SJCRH30 (cell line): ENCODE measurements at places on chromosomes 12 and 14. TPM values are rescaled to one million over a fixed set of nuclear protein-coding genes. Genes with fewer than 3 reads are reported as not detected.

GRCh38 chr12:1984759-1985158 is 19.5 kb downstream of the DCP1B start:
- H3K27me3 ChIP-seq = no peaks in the 10 kb centered on the region
- H3K4me1 ChIP-seq = no peaks in the 10 kb centered on the region
- H3K4me3 ChIP-seq = no peak overlapping the region
- no peak overlapping the region for H3K27ac ChIP-seq

GRCh38 chr14:94571950-94572349 is 9.3 kb upstream of the SERPINA5 start:
- H3K4me3 ChIP-seq = no peak overlapping the region
- H3K27me3 ChIP-seq = no peaks in the 10 kb centered on the region
- H3K27ac ChIP-seq = no peak overlapping the region
- DNase-seq = no peak
- no peaks in the 10 kb centered on the region for H3K36me3 ChIP-seq
- H3K4me1 ChIP-seq = no peaks in the 10 kb centered on the region

GRCh38 chr12:2300168-2300567 is 247.4 kb downstream of the CACNA1C start:
- H3K27ac ChIP-seq = no peak overlapping the region
- H3K36me3 ChIP-seq = no peaks in the 10 kb centered on the region
- peaks cover 45% of the 10 kb centered on the region; the same call in 1 of the 2 replicates for H3K27me3 ChIP-seq
- no peak for DNase-seq

- 0 out of 2 replicates have a peak, but pooled peaks cover 4% of the 10 kb centered on the region for H3K36me3 ChIP-seq
- no peak overlapping the region for H3K4me3 ChIP-seq
- no peak for DNase-seq
- no peaks in the 10 kb centered on the region for H3K4me1 ChIP-seq
Observed at GRCh38 chr12:11016937-11017336, 5.5 kb downstream of the TAS2R19 start.

- H3K36me3 ChIP-seq = no peaks in the 10 kb centered on the region
- H3K27me3 ChIP-seq = no peaks in the 10 kb centered on the region
- H3K4me3 ChIP-seq = no peak overlapping the region
- no peak overlapping the region for H3K27ac ChIP-seq
- 0 out of 2 replicates have a peak, but pooled peaks cover 2% of the 10 kb centered on the region for H3K4me1 ChIP-seq
- peak; percentile 15 for DNase-seq
Observed at GRCh38 chr12:71746974-71747611, 7.6 kb upstream of the RAB21 start.

- peak overlapping the region; percentile 35; the same call in 1 of the 2 replicates for H3K27ac ChIP-seq
- H3K4me1 ChIP-seq = peaks cover 32% of the 10 kb centered on the region
- no peaks in the 10 kb centered on the region for H3K36me3 ChIP-seq
- no peaks in the 10 kb centered on the region for H3K27me3 ChIP-seq
Observed at GRCh38 chr12:54042970-54043853, 10.4 kb downstream of the HOXC5 start.

GRCh38 chr12:121738340-121738858 is 25.8 kb downstream of the TMEM120B start:
- peaks cover 11% of the 10 kb centered on the region for H3K36me3 ChIP-seq
- no peaks in the 10 kb centered on the region for H3K27me3 ChIP-seq
- no peak overlapping the region for H3K4me3 ChIP-seq
- no peak overlapping the region for H3K27ac ChIP-seq

Gene NELL2
- 2.7 and 4.8 TPM in 2 replicates for total RNA-seq

GRCh38 chr12:22126758-22127157 is 80.7 kb downstream of the CMAS start:
- no peaks in the 10 kb centered on the region for H3K27me3 ChIP-seq
- H3K4me1 ChIP-seq = no peaks in the 10 kb centered on the region
- no peak overlapping the region for H3K4me3 ChIP-seq
- no peak for DNase-seq

DNA sequence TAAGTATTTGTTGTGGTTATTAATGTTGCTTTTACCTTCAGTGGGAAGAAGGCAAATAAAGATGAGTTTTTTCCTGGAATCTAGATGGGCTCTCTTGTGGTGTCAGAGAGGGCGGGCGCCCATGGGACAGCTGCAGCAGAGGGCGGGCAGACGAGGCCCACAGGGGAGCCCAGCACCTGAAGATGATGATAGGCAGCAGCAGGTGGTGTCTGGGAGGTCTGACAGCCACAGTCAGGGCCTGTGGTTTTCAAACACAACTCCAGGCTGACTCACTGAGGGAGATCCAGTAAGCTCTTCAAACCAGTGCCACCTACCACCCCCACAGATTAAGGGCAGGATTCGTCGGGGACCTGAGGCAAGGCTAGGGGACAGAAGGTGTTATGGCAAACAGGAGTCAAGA is 42.8 kb downstream of the NKX2-1 start:
- H3K36me3 ChIP-seq = no peaks in the 10 kb centered on the region
- H3K27me3 ChIP-seq = no peaks in the 10 kb centered on the region
- H3K4me1 ChIP-seq = peaks cover 21% of the 10 kb centered on the region
- peak overlapping the region; percentile 33 for H3K27ac ChIP-seq
- peak overlapping the region; percentile 18 for H3K4me3 ChIP-seq

DNA sequence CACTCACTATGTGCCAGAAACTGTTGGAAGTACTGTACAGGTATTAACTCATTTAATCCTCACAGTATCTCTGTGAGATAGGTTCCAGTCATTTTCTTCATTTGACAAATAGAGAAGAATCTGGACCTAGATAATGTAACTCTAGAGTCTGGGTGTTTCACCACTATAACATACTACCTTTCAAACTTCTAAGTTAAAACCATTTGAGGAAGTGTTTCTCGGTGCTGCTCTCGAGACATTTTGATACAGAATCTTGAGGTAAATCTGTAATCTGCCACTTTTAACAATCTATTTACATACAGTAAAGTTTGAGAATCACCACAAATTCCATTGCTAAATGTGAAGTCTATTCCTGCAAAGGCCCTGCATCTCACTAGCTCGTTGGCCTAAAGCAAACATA is 8.8 kb downstream of the OLR1 start:
- no peaks in the 10 kb centered on the region for H3K36me3 ChIP-seq
- no peaks in the 10 kb centered on the region for H3K27me3 ChIP-seq

Gene CD4
- total RNA-seq = not detected in 2 replicates

- peak overlapping the region; percentile 68 for H3K4me3 ChIP-seq
- no peaks in the 10 kb centered on the region for H3K27me3 ChIP-seq
- no peak for DNase-seq
- no peak overlapping the region; the same call in 1 of the 2 replicates for H3K27ac ChIP-seq
- H3K4me1 ChIP-seq = no peaks in the 10 kb centered on the region
- H3K36me3 ChIP-seq = peaks cover 7% of the 10 kb centered on the region; the same call in 1 of the 2 replicates
Observed at GRCh38 chr14:24243336-24243836, 963 bp upstream of the TINF2 start.

GRCh38 chr12:104011253-104011652 is 38.7 kb downstream of the GLT8D2 start:
- H3K36me3 ChIP-seq = no peaks in the 10 kb centered on the region
- peak overlapping the region; percentile 18 for H3K4me3 ChIP-seq
- H3K27me3 ChIP-seq = no peaks in the 10 kb centered on the region
- H3K4me1 ChIP-seq = peaks cover 39% of the 10 kb centered on the region

Gene KRT71
- total RNA-seq = not detected in 2 replicates

Gene RNASE3
- total RNA-seq = not detected in 2 replicates

Gene BLOC1S1
- total RNA-seq = 66.7 and 76.2 TPM in 2 replicates

DNA sequence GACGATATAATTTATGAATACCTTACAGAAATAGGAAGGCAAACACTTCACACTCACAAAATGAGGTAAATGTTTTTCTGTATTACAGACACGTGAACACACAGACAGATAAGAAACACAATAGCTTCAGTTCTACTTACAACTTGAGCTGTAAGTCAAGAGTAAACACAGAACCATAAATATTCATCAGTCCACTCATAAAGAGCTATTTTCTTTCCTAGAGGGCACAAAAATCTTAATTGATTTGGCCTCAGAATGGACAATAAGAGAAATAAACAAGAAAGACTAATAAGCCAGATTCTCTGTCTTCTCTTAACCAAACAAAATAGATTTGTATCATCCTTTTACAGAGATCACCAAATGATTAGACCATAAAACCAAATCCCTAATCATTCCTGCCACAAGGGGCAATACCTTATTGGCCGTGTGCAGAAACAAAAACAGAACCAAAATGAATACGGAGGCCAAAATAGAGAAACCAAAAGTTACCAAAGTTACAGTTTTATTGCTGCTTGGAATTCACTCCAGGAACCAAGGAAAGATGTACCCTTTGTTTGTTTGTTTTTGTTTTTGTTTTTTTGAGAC is 38.1 kb upstream of the GARIN2 start:
- H3K4me3 ChIP-seq = no peak overlapping the region
- no peaks in the 10 kb centered on the region for H3K4me1 ChIP-seq
- no peak overlapping the region for H3K27ac ChIP-seq
- H3K27me3 ChIP-seq = no peaks in the 10 kb centered on the region

Gene CLEC2A
- total RNA-seq = not detected in 2 replicates

GRCh38 chr14:35708062-35708461 is 101.0 kb downstream of the RALGAPA1 start:
- no peak for DNase-seq
- H3K27me3 ChIP-seq = no peaks in the 10 kb centered on the region
- H3K36me3 ChIP-seq = peaks cover 5% of the 10 kb centered on the region; the same call in 1 of the 2 replicates
- no peak overlapping the region for H3K27ac ChIP-seq

Gene FGF23
- 0.02 TPM in 1 of 2 replicates, not detected in the other for total RNA-seq

Gene SYT1
- 4.9 and 6.8 TPM in 2 replicates for total RNA-seq

DNA sequence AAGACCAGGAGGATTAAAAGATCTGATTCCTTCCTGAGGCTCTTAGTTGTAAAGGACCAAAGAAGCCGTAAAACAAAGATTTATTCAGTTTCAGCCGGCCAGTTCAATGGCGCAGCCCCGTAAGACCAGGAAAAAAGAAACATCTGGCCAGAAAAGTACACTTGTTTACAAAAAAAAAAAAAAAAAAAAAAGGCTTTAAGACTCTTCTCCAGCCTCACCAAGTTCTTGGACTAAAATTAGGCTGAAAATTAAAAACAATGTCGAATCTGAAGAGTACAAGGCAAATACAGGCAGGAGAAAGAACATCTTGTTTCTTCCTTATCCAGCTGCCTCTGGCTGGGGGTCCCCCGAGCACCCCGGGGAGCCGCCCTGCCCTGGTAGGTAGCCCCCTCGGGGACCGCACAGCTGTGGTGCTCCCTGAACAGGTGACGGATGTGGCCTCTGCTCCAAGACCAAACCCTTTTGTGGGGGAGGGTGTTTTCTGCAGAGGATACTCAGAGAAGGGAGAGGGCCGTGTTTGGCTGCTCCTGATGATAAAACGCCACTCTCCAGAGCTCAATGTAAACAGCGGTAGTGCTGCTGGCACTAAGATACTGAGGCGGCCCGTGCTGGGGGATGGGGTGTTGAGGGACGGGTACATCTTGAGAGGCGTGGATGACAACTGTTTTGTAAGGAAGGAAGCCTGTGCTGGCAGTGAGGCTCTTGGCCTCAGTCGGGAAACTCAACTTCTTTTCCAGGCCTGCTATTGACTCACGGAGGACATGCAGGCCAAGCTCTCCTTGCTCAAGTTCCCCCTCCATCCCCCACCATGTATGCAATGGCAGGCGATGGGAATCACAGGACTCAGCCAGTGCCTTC is 201.0 kb upstream of the DIO3 start:
- no peaks in the 10 kb centered on the region for H3K27me3 ChIP-seq
- no peaks in the 10 kb centered on the region for H3K36me3 ChIP-seq
- peak overlapping the region; percentile 57 for H3K27ac ChIP-seq
- H3K4me1 ChIP-seq = peaks cover 49% of the 10 kb centered on the region

Gene KRT75
- total RNA-seq = not detected in 2 replicates

DNA sequence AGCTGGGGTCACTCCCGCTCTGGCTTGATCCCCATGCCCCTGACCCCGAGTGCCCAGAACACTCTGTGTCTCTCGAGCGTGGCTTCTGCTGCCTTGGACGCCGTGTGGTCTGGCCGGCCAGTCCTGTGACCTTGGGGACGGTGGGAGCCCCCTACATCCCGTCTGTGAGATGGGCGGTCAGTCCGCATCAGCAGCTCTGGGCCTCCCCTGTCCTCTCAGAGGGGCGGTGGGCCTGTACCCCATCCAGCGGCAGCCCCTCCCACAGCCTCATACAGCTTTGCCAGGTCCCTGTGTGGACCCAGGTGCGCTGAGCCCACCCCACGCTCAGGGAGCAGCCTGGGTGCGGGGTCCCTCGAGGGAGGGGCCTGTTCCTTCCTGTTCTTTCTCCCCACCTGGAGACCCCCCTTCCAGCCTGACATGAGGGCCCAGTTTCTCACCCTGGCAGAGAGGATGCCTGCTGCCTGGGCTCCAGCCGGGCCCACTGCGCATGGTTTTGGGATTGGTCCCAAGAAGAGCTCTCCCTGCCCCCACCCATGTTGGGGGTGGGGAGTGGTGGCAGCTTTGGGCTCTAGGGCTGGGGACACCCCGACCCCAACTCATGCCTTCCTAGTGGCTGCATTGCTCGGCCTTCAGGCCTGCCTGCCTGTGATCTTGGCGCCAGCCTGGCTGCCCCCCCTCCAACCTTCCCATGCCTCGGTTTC is 1.5 kb downstream of the MTA1 start:
- H3K36me3 ChIP-seq = peaks cover 37% of the 10 kb centered on the region
- H3K27me3 ChIP-seq = no peaks in the 10 kb centered on the region
- no peak for DNase-seq
- H3K4me3 ChIP-seq = peak overlapping the region; percentile 91

DNA sequence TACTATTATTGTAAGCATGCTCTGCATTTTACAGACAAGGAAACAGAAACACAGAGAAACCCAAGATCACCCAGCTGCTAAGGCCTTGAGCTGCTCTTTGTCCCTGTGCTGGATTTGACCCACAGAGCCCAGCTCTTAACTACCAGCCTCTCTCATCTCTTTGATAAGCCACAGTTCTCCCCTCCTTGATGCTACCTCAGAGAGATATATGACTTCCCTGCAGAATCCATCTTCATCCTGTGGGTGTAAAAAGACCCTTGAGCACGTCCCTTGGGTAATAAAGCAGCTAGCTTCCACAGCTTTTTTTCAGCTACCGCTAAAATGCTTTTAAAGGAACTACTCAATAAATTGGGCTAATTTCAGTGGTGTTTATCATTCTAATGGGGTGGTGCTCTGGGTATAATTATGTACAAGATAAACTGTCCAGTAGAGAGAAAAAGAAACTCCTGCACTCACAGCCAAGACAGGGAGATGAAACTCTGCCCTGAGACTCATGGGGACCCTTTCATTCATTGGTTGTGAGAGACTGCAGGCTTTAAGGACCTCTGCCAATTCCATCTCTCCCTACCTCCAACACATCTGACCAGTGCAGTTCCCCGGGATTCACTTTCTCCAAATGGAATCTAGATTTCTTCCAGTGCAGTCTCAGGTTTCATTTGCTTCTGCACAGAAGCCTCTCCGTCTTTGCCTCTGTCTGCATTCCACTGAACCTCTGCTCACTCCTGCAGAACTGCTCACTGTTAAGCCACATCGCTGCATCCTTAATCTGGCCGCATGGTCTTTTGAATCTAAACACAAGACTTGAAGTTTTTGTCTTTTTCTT is 24.7 kb upstream of the NTF3 start:
- H3K4me1 ChIP-seq = peaks cover 17% of the 10 kb centered on the region
- H3K27ac ChIP-seq = peak overlapping the region; percentile 10; the same call in 1 of the 2 replicates
- peak overlapping the region; percentile 9; the same call in 1 of the 2 replicates for H3K4me3 ChIP-seq
- no peaks in the 10 kb centered on the region for H3K27me3 ChIP-seq

DNA sequence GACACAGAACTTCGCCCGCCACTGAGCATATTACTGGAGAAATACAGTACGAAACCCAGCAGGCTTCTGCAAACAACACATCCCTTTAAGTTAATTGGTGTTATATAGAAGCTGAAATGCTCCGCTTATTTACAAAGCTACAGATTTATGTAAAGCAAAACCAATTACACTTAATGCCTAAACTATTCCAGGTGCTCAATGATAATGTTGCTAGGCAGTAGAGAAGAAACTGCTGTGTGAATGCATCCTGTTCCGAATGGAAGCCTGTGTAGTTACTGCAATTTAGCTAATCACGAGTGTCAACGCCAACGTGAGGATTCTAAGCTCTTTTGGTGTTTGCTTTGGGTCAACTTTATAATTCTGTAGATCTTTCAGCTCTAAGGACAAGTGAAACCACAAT is 89.8 kb downstream of the SLC15A5 start:
- no peaks in the 10 kb centered on the region for H3K27me3 ChIP-seq
- no peaks in the 10 kb centered on the region for H3K36me3 ChIP-seq
- H3K27ac ChIP-seq = no peak overlapping the region
- DNase-seq = no peak
- H3K4me3 ChIP-seq = no peak overlapping the region

Gene HOXC13
- total RNA-seq = 1.9 and 2.4 TPM in 2 replicates

Gene GDF3
- not detected in 2 replicates for total RNA-seq
